ENCODE measurements at places on chromosomes 5 and 9.

DNA sequence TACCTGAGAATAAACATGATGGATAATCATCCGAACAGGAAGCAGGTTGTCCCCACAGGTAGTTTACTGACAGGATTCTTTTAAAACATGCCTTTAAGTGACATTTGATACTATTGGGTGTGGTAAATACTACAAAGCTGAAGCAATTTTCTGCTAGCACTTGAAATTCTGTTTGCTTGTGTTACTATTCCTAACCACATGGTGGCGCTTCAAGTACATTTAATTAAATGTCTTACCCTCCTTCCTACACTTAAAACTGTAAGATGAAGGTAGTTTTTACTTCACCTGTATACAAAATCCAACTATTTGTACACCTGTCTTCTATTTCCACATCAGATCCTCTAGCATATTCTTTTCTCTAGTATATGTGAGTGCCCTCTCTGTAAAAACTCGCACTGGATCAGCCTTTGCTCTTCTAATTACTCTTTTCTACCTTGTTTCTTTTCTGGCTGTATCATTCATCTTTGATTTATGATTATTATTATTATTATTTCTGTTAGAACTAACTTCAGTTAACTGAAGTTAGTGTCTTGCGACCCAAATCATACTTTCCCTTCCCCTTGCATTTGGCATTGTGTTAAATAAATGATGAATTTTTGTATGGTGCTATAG lies 18.4 kb downstream of the SLC25A46 start:
- peak; percentile 66 for DNase-seq

GRCh38 chr5:168409591-168410458 lies 76.4 kb upstream of the RARS1 start:
- DNase-seq, result peak; percentile 8

GRCh38 chr9:134474055-134474370 lies 147.8 kb downstream of the RXRA start:
- DNase-seq, result no peak

GRCh38 chr9:137156567-137157375 lies 13.1 kb downstream of the LRRC26 start:
- DNase-seq, result no peak

DNA sequence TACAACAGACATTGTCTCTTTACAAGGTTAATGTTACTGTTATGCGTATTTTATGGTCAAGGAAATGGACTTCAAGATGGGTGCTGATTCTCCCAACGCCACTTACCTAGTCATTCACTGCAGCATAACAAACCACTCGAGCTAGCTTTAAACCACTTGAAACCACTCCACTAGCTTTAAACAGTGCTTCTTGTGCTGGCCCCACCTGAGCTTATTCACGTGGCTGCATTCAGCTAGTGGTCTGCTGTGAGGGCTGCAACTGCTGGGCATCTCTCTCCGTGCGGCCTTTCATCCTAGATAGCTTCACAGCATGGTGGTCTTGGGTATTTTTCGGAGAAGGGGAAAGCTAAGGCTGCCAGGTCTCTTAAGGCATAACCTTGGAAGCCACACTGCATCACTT lies 3.5 kb upstream of the HRH2 start:
- no peak for DNase-seq

DNA sequence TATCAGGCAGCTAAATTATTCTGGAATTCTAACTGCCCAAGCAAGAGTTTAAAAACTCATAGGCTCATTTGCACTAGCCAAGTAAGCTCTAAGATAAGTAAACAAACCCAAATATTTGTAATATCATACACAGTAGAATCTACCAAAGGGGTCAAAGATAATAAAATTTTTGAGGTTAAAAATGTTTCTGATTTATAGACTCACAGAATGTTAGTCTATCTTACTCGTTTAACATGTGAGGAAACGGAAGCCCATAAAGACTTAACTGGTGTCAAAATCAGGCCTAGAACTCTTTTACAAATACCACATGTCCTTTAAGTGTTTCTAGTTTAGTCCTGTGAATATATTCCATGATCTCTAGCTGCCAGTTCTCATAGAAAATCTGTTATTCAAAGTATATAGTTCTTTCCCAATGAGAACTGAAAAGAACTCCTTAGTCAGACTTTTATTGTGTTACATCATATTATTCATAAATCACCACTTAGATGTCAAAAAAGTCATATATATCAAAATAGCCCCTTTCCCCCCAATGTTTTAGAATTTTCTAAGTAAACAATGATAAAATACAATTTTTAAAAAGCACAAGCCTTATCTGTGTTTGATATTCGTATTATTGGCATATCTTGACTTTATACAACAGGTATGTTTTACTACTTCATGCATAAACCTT lies 13.9 kb downstream of the RAB14 start:
- no peak for DNase-seq

GRCh38 chr9:95005278-95006143 lies 279.0 kb downstream of the AOPEP start:
- no peak for DNase-seq

- DNase-seq, result no peak
Observed at GRCh38 chr5:151682751-151683331, 3.9 kb downstream of the SPARC start.

DNA sequence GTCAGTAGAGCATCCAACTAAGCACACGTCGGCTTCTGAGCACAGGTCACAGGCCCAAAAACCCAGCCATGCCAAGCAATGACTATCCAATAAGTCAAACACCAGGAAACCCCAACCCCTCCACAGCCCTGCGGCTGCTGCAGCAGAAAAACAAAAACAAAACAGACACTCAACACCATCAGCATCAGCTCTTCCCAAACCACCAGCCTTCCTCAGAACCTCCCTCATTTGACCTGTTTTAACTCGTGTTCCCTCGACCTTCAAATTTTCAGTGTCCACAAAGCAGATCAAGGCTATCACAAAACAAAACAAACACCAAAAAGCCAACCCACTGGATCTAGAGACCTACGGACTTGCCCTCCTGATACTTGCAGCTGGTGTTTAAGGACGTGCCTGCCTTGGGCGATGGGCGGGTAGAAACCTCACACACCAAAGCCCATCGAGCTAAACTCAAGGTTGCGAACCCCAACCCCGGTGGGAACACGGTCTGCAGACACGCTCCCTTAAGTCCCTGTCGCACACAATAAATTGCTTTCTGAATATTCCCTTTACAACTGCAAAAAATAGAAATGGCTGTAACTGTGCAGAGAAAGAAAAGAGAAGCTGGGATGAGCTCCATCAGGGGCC lies 247.1 kb upstream of the ANKRD55 start:
- no peak for DNase-seq

DNA sequence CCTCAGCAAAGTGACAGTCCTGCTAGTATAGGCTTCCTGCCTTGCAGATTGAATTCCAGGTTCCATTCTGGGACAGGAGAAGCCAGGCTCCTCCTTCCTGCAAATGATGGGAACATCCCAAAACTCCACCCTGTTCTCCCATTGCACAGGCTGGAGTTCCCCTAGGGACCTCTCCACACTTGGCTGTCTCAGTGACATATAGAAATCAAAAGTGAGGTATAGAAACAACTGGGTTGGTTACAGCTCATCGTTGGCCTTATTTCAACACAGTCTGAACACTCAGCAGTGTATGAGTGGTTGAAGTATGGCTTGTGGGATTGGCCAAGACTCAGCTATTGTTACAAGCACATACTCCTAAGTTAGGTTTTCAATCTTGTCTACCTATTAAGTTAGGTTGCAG lies 157.8 kb upstream of the FTMT start:
- no peak for DNase-seq

DNA sequence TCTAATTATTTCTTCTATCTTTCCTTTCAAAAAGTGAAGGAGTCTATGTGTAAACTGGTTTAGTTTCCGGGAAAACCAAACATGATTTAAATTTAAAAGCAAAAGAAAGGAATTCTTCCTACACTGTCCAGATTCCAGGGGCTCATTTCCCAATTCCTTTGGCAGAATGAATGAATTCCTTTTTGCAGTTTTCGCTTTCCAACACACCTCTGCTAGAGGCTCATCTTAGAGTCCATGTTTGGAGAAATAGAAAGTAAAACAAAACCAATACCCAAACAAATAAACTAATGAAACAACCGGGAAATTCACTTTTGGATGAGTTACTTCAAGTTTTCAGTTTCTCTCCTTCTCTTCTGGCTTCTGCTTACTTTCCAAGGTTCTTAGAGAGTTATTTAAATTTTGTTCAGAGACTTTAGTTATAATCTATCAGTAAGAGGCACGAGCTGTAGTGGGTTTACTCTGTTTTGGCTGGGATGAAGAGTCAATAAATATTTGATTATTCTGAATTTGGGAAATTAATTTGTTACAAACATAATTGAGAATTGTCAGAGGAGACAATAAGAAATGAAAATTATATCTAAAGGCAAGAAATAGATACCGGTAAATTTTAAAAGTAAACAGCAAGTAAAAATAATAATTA lies 365.0 kb upstream of the CDH9 start:
- DNase-seq, result no peak

- no peak for DNase-seq
Observed at GRCh38 chr5:173507171-173507570, 109.3 kb downstream of the BOD1 start.

- DNase-seq, result no peak
Observed at GRCh38 chr5:65818592-65818991, 96.6 kb downstream of the NLN start.

- DNase-seq, result no peak
Observed at GRCh38 chr9:91750343-91750742, 199.7 kb downstream of the ROR2 start.

DNA sequence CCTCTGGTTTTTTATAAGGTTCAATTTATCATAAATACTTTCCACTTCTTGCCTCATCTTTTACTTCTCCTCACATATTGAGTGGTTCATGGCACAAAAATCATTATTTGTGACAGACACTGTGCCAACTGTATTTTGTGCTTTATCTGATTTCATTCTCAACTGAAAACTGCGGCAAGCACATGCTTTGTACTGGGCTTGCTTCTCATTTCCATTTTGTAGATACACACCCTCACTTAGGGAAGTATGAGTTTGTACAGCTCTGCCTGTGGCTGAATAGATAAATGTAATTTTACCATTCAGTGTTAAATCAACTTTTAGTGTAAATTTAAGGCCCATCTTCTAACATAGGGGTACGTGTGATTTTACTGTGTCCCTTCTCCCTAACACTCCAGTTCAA lies 83.6 kb downstream of the ANXA2R start:
- no peak for DNase-seq

- DNase-seq, result no peak
Observed at GRCh38 chr9:113462781-113463286, 693 bp upstream of the RGS3 start.

DNA sequence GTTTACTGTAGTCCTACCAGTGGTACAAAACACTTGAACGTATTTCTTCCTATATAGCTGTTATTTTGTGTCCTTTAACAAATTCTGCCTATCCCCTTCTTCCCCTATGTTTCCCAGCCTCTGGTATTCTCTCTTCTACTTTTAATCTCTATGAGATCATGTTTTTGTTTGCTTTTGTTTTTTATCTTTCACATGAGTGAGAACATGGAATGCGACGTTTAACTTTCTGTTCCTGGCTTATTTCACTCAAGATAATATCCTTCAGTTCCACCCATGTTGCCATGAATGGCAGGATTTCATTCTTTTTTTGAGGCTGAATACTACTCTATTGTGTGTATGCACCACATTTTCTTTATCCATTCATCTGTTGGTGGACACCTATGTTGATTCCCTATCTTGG lies 634.4 kb upstream of the WWC1 start:
- no peak for DNase-seq

GRCh38 chr9:8486095-8486494 lies 686.5 kb upstream of the DMAC1 start:
- peak; percentile 1 for DNase-seq

- no peak for DNase-seq
Observed at GRCh38 chr5:158450751-158451171, 591.8 kb upstream of the CLINT1 start.

DNA sequence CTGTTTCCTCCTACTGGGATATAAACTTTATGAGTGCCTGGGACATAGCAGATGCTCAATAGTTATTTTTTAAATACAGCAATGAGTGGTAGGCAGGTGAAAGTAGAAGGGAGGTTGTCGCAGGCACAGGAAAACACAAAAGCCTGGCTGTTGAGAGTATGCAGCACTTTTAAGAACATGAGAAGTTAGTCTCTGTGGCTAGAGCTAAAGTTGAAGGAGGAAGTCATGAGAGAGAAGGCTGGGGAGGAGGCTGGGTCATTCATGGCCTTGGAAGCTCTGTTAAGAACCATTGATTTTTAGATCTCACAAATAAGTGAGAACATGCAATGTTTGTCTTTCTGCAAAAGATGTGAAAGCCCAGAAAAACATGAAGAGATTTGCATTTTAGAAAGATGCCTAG lies 126.7 kb downstream of the PRKACG start:
- peak; percentile 3 for DNase-seq

DNA sequence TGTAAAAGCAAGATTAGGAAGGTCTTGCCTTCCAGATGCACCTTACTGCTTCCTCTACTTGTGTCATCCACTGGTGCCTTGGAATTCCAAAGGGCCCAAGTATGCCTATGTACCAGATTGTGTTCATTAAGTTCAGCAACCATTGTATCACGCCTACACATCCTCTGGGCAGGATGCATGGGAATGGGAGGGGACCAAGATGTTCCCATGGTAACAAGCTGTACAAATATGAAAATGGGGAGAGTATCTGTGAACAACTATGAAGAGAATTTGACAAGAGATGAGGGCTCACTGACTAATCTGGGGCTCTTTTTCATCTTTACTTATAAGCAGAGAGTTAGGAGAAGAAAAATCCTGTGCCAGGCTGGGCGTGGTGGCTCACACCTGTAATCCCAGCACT lies 137.8 kb upstream of the MAP1B start:
- no peak for DNase-seq

GRCh38 chr9:95127249-95128176 lies 190.0 kb downstream of the FANCC start:
- peak; percentile 28 for DNase-seq

GRCh38 chr9:15104826-15105420 lies 194.7 kb upstream of the FREM1 start:
- peak; percentile 52 for DNase-seq

DNA sequence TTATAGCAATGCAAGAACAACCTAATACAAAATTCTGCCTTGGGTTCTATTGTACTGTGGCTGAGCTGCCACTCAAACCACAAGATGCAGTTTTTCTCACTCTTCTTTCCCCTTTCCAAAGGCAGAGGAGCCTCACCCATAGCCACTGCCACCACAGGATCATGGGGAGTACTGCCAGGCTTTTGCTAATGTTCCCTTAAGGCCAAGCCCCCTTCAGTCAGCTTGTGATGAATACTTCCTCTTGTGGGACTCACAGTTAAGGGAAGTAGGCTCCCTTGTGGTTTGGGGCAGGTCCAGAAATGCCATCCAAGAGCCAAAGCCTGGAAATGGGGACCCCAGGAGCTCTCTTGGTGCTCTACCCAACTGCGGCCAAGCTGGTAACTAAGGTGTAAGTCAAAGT lies 258.7 kb downstream of the SPATA31D1 start:
- DNase-seq, result peak; percentile 98

- DNase-seq, result no peak
Observed at GRCh38 chr9:88966894-88967676, 24.2 kb upstream of the S1PR3 start.
